ENCODE measurements at places on chromosomes 7 and 10.

GRCh38 chr10:44520651-44521050 lies 135.8 kb upstream of the CXCL12 start:
- DNase-seq = no peak

- DNase-seq = no peak
These were observed 69.3 kb downstream of the ETV1 start for GRCh38 chr7:13920053-13920697.

DNA sequence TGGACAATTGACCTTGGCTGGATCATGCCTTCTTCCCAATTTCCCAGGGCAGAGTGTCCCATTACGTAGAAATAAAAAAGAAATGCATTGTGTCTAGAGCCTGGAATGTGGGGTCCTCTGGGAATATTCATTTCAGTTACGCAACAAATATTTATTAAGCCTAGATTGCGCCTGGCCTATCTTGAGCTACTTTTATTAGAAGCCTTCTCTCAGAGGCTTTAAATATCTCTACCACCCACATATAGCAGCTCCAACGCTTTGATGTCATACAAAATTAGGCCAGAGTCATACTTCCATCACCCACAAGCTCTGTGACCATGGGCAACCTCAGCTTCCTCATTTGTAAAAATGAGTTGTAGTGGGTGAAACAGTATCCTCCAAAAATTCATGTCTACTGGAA lies 24.9 kb upstream of the CARD11 start:
- no peak for DNase-seq

- DNase-seq = no peak
These were observed 61.7 kb downstream of the CSGALNACT2 start for GRCh38 chr10:43199684-43200537.

DNA sequence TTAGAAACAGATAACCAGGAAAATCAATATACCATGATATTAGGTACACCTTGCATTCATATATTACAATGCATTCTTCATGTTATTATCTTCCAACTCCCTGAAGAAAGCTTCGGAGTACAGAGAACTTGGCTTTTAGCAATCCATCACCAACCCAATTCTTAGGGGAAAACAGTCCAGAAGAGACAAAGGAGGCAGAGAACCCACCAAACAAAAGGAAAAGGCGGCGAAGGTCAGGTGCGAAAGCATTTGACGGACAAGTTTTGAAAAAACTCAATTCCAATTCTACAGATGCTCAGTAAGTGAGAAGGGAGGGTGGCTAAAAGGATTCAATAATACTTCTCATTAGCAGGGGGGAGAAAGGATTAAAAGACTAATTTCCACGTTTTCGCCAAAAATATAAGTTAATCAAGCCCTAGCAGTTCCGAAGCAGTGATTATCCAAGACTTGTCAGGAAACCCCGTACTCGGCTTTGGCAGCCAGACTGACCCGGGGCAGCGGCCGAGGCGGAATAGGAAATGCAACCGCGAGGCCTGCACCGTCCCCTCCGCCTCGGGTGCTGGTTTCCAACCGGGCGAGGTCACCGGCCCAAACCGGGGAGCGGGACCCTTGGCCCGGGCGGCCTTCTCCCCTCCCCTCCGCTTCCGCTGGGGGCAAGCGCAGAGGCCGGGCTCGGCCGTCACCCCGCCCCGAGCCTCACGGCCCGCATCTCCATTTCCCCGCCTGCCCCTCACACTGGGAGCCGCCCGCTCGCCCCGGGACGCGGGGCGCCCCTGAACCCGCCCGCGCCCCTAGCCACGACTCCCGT lies 747 bp downstream of the GDI2 start:
- DNase-seq = peak; percentile 3

DNA sequence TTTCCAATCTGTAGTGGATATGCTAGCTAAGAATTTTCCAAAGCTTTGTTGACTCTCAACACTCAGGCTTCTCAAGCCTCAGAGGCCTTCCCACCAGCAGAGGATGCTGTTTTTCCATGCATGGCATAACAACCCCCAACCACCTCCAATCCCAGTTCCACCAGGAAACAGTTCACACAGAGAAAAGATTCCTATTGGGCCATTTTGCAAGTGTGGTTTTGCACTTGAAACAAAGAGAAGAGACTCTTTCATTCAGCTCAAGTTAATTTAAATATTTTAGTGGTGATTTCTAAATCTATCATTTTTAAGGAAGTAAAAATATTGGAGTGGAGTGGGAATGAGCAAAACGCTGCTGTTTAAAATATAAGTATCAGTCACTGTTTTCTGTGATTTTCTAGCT lies 105.6 kb upstream of the COL1A2 start:
- DNase-seq = no peak

- DNase-seq = no peak
These were observed 139.2 kb upstream of the PTER start for GRCh38 chr10:16297642-16298041.

DNA sequence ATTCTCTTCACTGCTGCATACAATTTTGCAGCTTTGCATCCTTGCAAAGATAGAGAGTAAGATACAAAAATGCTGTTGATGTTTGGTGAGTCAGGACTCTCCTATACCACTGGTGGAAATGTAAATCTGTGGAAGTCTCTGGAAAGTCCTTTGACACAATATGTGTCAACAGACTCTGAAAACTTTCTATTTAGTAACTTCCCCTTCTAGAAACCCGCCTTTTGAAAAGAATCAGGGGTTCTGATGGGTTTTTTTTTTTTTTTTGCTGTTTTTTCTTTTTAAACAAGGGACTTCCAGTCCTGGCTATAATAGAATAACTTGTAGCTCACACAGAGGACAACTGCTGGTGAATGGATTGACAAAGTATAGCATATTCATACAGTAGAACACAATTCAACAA lies 16.4 kb downstream of the NOD1 start:
- no peak for DNase-seq

DNA sequence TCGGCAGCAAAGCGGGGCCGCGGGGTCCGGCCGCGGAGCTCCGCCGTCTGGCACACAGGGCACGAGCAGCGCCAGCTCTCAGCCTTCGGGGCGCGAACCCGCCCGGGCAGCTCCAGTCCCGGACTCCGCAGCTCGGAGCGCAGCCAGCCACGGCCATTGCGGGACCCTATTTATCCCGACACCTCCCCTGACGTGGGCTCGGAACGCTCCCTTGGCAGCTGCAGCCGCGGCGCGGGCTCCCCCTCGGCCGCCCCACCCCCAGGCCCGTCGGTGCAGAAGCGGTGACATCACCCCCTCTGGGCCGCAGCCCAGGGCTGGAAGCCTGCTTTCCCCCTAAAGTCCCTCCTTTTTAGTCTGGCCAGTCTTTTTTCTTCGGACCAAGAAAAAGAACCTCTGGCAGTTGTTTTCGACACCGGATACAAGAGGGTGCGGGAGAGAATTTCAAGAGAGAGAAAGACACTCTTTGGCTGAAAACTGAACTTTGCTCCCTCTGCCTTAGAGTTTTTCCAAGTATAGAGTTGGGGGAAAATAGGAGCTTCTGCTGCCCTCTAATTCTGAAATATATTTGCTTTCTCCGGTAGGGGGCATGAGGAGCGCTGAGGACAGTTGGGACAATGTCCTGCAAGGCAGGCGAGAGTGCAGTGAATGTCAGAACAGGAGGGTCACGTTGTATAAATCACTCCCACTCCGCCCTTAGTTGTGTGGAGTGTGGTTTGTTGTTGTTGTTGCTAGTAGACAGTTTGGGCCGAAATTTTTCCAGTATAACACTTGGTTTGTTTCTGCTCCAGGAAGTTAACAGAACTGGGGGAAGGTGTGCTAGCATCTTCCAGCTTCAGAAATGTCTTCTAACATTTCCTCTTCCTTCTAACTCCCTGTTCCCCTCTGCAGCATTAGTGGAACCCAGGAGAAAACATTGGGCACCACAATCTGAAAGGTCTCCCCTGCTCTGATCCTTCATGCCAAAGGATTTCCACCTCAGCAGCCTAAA lies at the start of gene SFRP4:
Gene SFRP4, minus strand, starts transcription at position 145 of the 988 bp plus-strand sequence. CDS start 280 bp downstream, outside the sequence.
- DNase-seq = no peak

DNA sequence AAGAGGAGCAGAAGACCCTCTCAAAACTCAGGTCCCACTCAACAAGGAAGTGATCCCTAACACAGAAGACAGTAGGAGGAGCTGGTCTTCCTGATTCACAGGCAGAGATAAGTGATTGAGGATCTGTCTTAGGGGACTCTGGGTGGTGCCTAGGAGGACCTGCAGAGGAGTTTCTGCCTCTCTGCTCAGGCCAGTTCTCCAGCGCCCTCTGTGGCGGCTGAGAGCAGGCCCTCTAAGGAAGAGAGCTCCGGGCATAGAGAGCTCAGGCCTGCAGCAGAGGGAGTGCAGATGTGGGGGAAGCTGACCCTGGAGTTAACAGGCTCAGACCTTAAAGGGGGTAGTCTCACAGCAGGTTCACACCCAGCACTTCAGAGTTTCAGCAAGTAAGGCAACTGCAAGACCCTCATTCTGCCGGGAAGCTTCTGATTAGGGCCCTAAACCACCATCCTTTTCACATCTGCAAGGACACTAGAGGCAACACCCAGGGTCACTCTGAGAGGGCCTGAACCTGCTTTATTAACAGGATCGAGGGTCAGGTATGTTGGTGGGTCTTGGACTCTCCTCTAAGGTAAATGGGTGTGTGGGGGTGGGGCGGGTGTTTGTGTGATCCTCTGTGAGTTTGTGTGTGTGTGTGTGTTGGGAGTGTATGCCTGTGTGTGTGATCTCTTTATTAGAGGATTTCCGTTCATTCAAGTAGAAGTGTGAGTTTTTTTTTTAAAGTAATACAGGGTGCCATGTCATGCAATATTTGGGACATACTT lies 57.6 kb upstream of the TARP start:
- no peak for DNase-seq

GRCh38 chr7:80869106-80869784 lies 49.6 kb downstream of the SEMA3C start:
- no peak for DNase-seq

- no peak for DNase-seq
These were observed 163.7 kb downstream of the AHR start for GRCh38 chr7:17462131-17462631.

- DNase-seq = no peak
These were observed 8.0 kb downstream of the SLC18A2 start for GRCh38 chr10:117248750-117249465.

DNA sequence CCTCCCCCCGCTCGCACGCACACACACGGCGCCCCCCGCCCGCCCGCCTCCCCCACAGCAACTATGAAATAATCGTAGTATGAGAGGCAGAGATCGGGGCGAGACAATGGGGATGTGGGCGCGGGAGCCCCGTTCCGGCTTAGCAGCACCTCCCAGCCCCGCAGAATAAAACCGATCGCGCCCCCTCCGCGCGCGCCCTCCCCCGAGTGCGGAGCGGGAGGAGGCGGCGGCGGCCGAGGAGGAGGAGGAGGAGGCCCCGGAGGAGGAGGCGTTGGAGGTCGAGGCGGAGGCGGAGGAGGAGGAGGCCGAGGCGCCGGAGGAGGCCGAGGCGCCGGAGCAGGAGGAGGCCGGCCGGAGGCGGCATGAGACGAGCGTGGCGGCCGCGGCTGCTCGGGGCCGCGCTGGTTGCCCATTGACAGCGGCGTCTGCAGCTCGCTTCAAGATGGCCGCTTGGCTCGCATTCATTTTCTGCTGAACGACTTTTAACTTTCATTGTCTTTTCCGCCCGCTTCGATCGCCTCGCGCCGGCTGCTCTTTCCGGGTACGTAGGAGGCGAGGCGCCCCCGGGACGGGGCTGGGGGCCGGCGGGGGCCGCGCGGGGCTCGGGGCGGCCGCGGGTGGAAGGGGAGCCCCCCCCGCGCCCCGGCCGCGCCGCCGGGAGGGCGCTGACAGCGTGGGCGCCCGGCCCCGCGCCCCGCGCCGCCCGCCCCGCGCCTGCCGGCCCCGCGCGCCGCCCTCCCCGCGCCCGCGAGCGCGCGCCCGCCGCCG lies 441 bp downstream of the BMI1 start:
- no peak for DNase-seq

GRCh38 chr10:44989597-44990301 lies 11.0 kb upstream of the ZNF22 start:
- no peak for DNase-seq

DNA sequence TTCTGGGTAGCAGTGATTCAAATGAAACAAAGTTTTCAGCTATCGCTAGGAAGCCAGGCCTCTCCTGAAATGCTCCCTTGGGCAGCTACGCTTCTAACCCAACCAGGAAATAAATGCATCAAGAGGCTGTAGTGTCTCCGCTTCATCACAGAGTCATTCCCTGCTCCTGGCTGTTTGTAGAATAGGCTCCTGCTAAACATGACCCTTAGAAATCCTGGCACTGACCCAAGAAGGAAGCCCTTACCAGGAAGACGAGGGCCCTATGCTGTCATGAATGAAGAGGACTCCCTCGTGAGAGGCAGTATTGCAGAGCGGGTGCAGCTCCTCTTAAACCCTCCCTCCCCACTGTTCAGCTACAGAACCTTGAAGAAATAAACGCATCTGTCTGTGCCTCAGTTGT lies 48.3 kb downstream of the NOD1 start:
- DNase-seq = no peak

- no peak for DNase-seq
These were observed 22.2 kb downstream of the SFMBT2 start for GRCh38 chr10:7388602-7389001.

GRCh38 chr7:20307901-20308300 lies 22.8 kb upstream of the ITGB8 start:
- no peak for DNase-seq

GRCh38 chr10:3348564-3348963 lies 176.0 kb upstream of the PITRM1 start:
- DNase-seq = no peak

DNA sequence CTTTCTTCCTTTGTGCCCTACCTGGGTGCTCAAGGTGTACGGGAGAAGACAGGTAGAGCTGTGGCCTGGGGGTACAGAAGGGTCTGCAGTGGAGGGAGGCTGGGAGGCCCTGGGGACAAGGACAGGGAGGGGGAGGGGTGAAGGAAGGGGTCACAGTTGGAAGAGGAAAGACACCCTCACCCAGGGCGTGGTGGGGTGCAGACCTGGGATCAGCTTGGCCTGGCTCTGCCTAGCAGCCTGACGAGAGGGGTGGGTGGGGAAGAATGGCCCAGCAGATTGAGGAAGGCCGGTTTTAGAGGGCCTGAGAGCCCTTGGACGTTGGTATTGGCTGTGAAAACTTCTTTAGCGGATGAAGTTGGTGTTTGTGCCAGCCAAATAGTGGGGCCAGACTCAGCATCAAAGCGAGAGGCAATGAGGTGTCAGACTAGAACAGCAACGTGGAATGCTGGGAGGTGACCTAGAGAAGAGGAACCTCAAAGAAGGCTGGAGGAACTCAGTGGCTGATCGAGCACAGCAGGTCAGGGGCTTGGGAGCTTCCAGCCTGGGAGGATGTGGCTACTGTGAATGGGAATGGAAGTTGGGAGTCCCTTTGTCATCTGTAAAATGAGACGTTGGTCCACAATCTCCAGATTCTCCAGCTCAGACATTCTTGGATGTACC lies 18.1 kb upstream of the TRIM8 start:
- DNase-seq = no peak

All from stimulated activated CD8-positive, alpha-beta memory T cell treated with anti-CD3 and anti-CD28 coated beads, Interleukin-2, amount 100 ng/mL, for 1 hour (primary cell).